ENCODE measurements at places on chromosomes 5 and 9.
A peak's percentile ranks its signal among the peaks of the same experiment; 100 is the strongest.

DNA sequence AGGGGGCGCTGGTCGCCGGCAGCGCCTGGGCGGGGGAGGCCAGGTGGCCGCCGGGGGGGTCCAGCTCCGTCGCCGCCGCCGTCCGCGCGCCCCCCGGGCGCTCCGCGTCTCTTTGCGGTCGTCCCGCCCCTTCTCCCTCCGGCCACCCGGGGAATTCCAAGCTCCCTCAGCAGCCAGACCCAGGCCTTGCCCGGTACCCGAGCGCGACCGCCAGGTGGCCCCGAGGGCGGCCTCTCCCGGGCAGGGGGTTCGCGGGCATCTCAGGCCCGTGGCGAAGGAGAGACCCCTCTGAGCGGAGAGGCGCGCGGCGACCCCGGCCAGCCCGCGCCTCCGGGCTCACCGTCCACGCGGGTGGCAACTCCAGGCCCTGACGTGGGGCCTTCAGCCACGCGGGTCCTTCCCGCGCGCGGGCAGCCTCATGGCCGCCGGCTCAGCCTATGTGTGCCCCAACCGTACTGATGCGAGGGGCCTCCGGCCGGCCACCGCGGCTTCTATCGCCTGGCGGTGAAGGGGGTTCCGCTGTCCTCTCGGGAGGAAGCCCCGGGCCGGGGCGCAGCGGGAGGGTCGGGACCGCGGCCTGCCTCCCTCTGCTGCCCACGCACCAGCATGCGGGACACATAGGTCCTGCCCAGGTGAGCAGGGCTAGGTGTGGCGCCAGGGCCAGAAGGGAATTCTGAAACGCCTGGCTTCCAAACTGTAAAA lies 529 bp upstream of the NRARP start:
- DNase-seq: peak; percentile 25

GRCh38 chr9:95317893-95318211 lies 343 bp upstream of the FANCC start:
- no peak for DNase-seq

GRCh38 chr9:3848445-3849114 lies 322.8 kb upstream of the RFX3 start:
- no peak for DNase-seq

GRCh38 chr9:82110881-82111280 lies 122.3 kb downstream of the SPATA31D1 start:
- no peak for DNase-seq

GRCh38 chr5:57448751-57449150 lies 33.9 kb downstream of the ACTBL2 start:
- DNase-seq: no peak

- DNase-seq: no peak
These were observed 8.0 kb upstream of the HNRNPAB start for GRCh38 chr5:178196281-178196812.

- DNase-seq: no peak
These were observed 49.8 kb downstream of the CERT1 start for GRCh38 chr5:75461679-75462078.

DNA sequence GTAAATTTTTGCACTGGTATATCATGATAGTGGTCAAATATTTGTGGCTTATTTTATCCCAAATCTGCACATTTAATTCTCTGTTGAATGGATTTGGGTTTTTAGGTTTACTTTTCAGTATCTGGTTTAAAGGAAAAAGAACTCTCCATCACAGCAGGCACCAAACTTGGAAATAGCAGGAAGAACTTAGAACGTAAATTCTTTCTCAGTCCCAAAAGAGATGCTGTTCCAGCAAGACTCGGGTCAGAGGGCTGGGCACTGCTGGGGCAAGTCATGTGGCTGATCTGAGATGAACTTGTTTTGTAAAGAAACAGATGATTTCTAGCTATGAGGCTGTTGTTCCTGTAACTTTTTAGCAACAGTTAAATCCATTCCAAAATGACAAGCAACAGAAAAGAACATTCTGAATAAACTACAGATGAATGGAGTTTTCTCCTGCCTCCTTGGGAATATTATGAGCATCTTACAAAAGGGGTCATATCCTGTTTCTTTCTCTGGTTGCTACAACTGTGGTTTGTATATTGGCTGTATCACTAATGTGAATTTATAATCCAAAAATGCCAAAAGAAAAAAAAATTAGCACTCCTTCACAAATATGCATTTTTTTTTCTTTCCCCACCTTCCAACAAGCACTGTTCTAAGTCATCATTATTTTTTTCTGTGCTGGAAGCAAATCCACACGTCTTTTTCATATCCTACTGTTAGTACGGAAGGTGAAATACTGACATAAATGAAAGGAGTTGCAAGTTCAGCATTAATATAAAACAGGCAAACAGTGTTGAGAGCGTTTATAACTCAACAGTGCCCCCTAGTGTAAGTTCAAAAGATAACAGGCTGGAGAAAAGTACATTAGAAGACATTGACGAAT lies 31.1 kb downstream of the OR2K2 start:
- no peak for DNase-seq

- no peak for DNase-seq
These were observed 106.2 kb upstream of the TUT7 start for GRCh38 chr9:86460216-86461002.

DNA sequence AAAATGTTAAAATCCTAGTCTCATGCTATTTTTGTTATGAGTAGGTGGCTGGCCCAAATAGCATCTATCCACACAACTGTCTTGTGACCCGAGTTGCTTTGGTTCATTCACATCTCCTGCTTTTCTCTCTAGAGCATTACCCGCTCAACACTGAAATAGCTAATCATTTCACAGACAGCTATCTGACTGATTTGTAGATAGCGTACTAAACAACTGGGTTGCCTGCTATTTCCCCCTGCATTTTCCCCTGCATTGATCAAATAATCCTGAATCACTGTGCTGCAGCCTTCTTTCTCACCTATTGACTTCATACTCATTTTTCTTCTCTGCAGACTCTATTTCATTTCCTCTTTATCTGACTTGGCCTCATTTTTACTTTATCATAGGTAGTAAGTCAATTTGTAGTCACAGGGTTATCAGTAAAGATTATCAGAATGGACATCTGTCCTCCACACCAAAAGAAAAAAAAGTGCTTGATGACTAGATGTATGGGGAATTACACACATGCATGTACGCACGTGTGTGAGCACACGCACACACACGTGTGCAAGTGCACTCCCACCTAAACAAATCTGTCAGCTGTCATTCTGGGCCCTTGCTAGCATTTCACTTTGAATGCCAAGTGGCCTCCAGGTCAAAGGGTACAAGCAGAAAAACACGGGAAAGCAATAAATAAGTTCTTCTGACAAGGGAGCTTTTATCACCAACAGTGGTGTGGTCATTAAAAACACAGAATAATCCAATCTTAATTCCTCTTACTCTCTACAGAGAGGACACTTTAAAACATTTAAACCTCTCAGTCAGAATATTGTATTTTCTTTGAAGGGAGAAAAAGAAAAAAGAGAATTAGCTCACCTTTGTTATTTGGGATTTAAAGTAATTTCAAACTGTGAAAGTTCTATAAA lies 501.6 kb downstream of the EFNA5 start:
- DNase-seq: no peak

DNA sequence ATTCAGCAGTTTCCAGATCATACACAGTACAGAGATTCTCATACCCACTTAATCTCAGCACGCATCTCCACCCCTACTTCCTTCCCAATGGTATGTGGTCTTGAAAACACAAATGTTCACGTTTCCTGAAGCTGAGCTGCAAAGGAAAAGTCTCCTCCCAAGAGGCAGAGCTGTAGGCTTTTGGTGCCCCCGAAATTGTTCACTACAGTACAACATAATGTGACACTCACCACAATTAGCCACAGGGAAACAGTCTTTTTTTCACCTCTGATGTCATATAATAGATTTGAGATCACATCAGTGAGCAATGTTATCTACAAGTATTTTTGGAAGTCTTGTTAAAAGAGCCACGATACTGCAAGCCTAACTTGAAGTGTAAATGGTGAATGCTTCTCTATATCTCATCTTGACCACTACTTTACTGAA lies 40.2 kb downstream of the NFIB start:
- DNase-seq: no peak

DNA sequence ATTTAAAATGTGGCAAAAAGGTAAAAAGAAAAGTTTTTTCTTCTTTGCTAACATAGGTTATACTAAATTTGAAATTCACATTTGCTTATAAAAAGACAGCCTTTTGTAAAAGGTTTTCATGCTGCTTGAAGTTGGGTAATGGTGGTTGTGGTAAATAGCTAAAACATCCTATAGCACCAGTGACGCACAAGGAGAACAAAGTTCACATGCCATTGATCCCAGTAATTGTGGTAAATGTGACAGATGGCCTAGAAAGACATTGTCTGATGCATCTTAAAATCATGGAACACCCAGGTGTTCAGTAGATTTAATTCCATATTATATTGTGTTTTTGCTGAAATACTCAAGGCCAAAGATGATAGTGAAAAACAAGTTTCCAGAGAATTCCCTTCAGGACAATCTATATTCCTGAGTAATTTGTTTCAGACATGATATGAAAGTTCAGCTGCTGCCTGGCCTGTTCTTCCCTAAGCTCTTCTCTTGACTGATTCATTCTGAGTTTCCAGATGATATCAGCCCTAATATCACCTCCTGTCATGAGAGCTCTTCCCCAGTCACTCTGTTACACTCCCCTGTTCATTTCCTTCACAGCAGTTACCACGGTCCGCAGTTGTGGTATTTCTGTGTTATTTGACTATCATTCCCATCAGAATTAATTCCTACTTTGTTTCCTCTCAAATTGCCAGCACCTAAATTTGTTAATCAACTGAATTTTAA lies 4.6 kb upstream of the FBXL17 start:
- DNase-seq: no peak

DNA sequence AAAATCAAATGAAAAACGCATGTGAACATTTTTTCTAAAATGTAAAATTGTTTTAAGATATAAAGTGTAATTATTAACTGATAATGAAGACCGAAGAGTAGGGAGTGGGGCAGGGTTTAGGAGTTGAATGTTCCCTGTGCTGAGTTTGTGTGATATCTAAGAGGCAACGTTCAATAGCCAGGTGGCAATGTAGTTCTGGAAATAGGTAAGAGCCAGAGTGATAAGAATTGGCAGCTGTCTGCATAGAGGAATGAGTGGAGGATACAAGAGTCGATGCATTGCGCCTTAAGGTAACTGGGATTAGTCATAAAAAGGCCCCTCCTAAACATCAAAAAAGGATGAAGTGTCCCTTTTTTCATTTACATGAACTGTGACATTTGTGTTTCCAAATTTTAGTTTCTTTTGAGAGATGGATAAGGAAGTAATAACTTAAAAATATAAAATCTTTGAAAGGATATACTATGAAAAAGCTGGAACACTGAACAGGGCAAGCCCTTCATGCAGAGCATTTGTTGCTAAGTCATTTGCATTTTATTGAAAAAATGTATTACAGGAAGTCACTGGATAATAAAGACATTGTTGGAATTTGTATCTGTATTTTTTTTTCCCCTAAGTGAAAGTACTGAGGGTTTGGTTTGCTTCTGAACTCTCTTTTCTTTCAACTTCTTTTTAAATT lies 659.3 kb downstream of the ACTL7B start:
- DNase-seq: no peak

- peak; percentile 61 for DNase-seq
These were observed 58.0 kb downstream of the RAD23B start for GRCh38 chr9:107340920-107341632.

DNA sequence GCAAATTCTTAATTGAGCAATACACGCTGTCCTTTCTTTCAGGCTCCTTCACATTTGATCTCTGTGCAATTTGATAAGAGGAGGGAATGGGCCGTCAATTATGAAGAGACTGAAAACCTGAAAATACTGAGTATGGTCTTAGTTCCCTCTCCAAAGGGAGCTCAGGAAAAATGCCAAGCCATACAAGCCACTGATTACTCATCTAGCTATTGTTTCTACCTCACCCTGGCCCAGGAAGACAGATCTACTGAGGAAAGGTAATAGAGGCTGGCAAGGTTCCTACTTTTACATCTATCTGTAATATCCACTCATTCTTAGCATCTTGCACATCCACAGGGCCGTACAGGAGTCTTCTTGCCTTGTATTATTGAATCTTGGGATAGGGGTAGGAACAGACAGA lies 23.7 kb upstream of the TNC start:
- DNase-seq: no peak

GRCh38 chr5:53411388-53411787 lies 69.0 kb upstream of the FST start:
- DNase-seq: no peak

GRCh38 chr5:61261136-61261535 lies 70.9 kb upstream of the ZSWIM6 start:
- no peak for DNase-seq

GRCh38 chr5:1936413-1936812 lies 53.7 kb upstream of the IRX4 start:
- no peak for DNase-seq

DNA sequence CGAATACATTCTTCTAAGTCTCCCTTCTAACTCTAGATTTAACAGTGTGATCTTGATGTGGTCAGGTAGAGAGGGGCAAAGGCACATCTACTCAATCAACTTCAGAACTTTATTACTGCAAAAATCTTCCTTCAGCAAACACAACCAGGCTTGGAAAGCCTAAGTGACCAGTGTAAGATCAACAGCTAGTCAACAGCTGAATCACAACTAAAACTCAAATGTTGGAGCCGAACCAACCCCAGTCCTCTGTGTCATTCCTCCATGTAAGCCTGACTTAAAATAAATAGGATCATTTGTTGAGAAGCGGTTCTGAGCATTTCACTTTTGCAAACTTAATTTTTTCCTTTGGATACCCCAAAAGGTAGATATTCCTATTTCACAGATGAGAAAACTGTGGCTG lies 352.7 kb downstream of the EBF1 start:
- no peak for DNase-seq

DNA sequence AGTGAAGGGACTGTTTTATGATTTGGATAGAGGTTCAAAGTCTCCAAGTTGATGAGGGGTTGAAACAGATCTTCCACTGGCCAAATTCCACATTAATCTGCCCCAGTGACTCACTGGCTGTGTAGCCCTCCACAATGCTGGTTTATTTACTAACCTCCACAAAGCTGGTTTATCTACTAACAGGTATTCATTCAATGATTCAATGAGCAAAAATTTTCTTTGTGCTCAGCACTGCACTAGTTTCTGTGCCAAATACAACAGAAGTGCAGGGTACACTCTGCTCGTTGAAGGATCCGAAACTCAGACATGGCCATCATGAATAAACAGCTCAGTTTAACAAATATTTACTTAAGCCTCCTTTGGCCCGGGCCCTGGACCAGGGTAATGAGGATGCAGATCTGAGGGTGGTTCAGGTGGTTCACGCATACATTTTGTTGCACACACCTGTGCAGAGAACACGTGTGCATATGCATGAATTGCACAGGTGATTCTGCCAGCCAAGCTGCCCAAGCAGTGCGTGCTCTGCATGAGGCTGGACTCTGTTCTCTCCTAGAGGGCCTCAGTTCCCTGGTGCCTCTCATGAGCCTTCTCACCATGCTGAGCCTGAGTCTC lies 71.0 kb downstream of the SH3PXD2B start:
- no peak for DNase-seq

- DNase-seq: no peak
These were observed 1.3 kb downstream of the CD72 start for GRCh38 chr9:35616681-35617459.

DNA sequence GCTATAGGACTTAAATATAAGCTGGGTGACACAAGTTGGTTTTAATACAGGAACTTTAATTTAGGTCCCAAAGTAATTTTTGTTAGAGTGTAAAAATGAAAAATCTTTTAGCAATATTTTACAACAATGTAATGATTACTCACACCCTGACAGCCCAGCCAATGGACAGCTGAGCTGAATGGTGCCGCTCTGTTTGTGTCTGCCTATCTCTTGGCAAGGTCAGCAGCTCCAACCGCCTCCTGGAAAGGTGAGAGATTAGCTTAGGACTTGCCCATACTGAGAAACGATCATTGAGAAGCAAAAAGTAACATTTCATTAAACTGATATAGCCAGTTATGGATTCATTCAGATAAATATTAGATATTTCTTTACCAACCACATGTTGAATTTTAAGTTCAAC lies 463.6 kb upstream of the CD180 start:
- DNase-seq: no peak
